ENCODE measurements at places on chromosomes 6 and 20.
A peak's percentile ranks its signal among the peaks of the same experiment; 100 is the strongest.

DNA sequence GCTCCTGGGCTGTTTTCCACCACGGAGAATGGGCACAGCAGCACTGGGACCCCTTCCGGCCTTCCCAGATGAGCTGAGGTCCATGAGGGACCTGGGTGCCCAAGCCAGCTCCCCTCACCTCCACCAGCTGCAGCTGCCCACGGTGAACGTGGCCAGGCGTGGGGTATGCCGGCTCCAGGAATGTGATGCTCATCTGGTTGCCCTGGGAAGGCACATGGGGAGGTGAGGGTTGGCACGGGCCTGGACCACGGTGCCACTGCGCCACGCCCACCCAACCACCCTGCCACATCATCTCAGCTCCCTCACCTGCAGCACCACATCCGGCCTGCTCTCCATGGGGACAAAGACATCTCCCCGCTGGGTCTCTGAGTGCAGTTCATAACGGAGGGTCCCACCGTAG, 23.8 kb downstream of the ADRM1 start:
- DNase-seq, result no peak

- peak; percentile 27 for DNase-seq
Observed at GRCh38 chr20:34824452-34824805, 1.0 kb downstream of the NCOA6 start.

DNA sequence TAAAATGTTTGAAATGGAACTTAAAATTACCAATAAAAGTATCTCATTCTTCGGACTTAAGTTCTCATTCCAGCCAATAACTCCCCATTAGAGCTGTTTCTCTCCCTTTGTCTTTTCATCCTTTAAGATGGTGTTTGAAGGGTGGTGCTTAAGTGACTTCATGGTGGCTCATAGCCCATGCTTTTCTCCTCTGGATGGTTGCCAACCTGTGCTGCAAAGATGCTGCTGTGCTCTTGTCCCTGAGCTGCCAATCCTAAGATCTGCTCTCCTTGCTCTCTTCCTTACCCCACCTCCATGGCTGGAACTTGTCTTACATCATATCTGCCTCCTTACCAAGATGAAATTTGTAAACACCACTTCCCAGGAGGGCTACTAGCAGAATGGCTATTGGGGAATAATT, 31.6 kb upstream of the PNRC1 start:
- no peak for DNase-seq

DNA sequence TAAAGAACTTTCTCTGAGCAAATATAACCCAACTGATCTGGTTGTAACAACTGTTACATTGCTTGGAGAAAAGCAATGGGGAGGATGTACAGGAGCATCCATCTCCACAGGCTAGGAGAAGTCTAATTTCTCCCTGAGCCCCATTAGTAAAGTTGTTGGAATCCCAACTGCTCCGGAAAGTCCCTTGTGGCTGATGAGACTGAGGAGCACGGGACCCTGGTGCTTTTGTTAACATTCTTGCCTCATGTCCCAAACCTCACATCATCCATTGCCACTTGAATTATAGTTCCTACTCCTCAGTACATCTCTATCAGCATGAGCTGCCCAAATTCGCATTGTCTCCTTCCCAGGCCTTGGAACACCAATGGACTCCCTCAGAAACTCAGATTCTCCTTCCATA, 260.6 kb upstream of the BMP2 start:
- DNase-seq, result no peak

GRCh38 chr6:72876256-72876655, 254.4 kb downstream of the KCNQ5 start:
- DNase-seq, result no peak

GRCh38 chr6:40397287-40398033, 189.7 kb downstream of the LRFN2 start:
- no peak for DNase-seq

DNA sequence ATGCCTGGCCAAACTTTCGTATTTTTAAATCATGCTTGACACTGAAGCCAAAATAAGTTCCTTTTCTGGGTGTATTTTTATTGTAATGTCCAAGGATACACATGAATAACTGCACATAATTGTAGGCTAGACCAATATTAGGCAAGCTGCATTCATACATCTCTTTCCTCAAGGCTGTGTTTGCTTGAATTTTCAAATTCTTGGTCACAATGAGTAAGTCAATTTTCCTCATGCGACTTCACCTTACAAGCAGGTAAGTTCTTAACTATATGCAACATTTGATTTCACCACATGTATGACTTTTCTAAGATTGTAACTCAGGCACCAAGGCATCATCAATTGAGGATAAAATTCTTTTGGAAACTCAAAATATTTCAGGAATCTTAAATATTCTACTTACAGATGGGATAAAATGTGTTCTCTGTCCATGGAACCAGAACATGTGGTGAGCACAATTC, 112.4 kb upstream of the ZNF217 start:
- no peak for DNase-seq

- no peak for DNase-seq
Observed at GRCh38 chr20:50450881-50451752, 59.1 kb upstream of the PTPN1 start.

- DNase-seq, result no peak
Observed at GRCh38 chr6:153725456-153725855, 313.6 kb upstream of the OPRM1 start.

GRCh38 chr20:32792316-32792715, 27.4 kb upstream of the MAPRE1 start:
- no peak for DNase-seq

DNA sequence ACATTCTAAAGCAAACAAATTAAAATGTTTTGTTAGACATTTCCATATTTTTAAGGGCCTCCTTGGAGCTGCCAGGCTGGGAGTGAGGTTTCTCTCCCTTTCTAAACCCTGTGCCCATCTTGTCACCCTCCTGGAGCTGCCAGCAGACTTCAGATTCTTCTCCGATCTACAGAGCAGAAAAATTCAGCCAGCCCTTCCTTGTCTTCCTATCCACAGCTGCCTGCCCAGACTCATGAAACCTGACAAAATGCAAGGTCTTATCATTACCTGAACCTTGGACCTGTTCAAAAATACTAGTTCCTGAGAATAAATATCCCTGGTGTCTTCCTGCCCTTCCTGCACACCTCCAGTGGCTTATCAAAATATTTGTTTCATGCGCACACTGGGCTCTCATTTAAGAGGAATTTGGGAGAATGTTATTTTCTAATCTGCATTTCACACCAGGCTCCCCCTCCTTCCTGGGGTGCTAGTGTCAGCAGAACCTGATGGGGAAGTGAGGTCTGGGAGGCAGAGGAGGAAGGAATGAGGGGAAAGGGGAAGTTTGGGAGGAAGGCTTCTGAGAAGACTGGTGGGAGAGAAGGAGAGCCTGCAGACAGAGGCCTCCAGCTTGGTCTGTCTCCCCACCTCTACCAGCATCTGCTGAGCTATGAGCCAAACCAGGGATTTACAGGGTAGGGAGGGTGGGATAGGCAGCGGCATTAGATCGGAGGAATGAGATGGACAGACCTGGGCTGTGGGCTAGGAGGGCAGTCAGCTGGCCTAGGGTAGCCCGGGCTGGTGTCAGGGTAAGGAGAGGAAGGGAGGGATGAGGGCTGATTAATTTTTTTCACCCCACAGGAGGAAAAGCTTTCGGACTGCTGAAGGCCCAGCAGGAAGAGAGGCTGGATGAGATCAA, at the start of gene AIF1:
TSS of gene AIF1 (plus strand) at position 551 of the 895 bp plus-strand sequence. CDS start at position 647, 96 bp downstream.
- no peak for DNase-seq

DNA sequence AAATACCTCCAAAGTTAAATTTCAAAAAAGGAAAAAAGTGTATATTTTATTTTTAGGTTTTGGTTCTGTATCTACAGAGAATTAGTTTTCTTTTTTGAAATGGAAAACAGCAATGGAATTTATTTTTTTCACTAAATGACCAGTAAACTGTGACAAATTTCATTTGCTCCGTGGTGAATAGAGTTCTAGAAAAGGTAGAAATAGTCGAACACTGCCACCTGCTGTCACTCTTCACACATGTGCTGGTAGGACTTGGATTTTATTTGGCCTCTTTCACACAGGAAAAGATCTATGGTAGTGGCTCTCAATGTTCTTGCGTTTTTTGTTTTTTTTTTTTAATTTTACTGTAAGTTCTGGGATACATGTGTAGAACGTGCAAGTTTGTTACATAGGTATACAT, 312.5 kb downstream of the EYA4 start:
- DNase-seq, result no peak

GRCh38 chr6:134272374-134272773, 45.5 kb downstream of the SGK1 start:
- no peak for DNase-seq

- no peak for DNase-seq
Observed at GRCh38 chr20:1367479-1367878, 25.4 kb downstream of the FKBP1A start.

DNA sequence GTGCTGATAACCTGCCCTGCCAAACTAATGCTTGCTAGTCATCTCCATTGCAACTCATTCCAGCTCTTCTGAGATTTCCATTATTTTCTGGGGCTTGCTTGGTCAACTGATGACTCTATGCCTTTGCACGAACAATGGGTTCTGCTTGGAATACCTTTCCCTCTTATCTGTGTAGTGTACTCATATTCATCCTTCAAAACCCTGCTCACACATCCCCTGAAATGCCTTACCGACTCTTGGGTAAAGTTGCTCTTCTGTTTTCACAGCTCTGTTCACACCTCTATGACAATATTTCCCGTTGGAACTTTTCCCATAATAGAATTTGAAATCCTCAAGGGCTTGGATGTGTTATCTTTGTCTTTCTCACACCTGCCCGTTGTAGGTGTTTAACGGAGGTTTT, 331.0 kb upstream of the SOX4 start:
- no peak for DNase-seq

DNA sequence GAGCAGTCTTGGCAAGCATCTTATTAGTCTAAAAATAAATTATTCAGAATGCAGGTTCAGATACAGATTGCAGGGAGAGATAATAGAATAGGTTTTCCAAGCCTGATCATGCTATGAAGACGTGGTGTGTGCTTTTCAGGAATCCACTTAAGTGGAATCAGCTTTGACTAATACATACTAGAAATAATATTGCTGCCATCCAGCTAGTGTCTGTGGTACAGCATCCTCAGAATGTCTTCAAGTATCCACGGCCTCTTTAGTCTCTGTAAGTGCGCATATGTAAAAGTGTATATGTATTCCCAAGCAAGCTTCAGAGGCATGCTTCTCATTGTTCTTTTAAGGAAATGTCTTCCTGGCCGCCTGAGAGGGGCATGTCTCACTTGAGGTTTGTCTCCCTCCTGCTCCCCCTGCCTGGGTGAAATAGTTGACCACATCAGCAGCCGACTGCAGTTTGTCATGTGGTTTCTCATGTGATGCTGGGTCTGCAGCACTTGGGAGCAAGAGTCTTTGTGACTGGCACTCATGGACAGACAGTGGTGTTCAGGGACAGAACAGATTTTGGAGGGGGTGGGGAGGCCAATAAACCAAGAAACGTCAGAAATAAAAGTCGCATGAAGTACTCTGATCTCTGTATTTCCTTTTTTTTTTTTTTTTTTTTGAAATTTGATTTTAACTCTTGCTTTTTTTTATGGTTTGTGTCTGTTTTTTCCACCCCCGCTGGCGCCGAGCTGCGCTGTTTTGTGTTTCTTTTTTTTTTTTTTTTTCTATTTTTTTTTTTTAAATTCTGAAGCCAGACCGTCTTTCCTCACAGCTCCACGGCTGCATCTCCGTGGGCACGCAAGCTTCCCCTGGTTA, 150.8 kb downstream of the PRL start:
- DNase-seq, result no peak

DNA sequence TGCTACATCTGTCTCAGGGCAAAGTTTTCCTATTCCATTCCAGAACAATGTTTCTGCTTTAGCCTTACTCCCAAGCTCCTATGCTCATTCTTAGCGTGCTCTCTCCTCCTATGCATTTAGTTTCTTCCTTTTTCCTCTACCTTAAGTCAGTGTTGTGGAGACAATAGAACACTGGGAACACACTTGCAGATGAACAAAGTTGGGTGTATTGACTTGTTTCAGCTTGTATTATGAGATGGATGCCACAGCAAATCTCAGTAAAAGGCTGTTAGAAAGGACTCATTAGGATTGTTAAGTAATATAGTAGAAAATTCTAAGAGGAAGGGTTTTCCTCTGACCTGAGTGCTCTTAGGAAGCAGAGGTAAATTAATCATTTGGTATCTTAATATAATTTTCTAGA, 48.4 kb downstream of the BMP5 start:
- DNase-seq, result no peak

- no peak for DNase-seq
Observed at GRCh38 chr20:51937779-51938178, 135.5 kb upstream of the SALL4 start.

- no peak for DNase-seq
Observed at GRCh38 chr20:35318502-35319157, 26.4 kb upstream of the FAM83C start.

DNA sequence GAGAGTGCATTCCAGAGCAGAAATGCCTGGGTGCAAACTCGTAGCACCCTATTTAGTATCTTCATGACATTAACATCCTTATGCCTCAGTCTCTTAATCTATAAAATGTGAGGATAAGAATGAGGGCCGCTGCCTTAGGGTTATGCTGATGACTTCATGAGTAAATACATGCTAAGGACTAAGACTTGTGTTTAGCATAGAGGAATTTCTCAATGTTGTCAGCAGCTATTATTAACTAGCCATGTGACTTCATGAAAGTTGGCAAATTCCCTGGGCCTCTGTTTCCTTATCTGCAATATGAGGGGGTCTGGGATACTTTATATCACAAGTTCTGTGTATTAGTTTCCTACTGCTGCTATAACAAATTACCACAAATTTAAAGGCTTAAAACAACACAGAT, 108.1 kb upstream of the RIPOR2 start:
- no peak for DNase-seq

GRCh38 chr20:58102261-58102660, 126.2 kb downstream of the ANKRD60 start:
- no peak for DNase-seq

- no peak for DNase-seq
Observed at GRCh38 chr20:24879875-24880274, 69.2 kb upstream of the CST7 start.

DNA sequence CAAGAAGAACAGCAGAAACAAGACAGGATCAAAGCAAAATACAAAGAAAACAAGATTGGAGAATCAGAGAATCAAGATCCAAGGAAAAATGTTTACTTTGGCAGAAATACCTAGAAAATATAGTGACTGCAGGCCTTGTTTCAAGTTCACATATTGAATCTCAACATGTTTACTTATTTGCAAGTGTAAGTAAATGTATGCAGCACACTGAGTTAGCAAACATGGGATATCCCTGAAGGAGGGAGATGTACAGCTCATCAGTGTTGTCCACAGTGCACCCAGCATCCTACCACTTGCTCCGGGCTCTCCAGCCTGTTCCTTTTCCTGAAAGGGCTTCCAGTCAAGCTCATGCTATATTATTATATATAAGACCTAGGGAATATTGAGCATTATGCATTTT, 319.5 kb downstream of the PRL start:
- DNase-seq, result no peak

- DNase-seq, result no peak
Observed at GRCh38 chr6:134351615-134352474, 33.9 kb upstream of the SGK1 start.
